ENCODE measurements at places on chromosomes 4 and X.
A peak's percentile ranks its signal among the peaks of the same experiment; 100 is the strongest.

GRCh38 chr4:157701695-157701994, 471.2 kb downstream of the GASK1B start:
- DNase-seq, result no peak

GRCh38 chr4:112604589-112604988, 32.1 kb downstream of the ZGRF1 start:
- DNase-seq, result peak; percentile 65

GRCh38 chrX:87706134-87706533, 188.5 kb downstream of the KLHL4 start:
- no peak for DNase-seq

DNA sequence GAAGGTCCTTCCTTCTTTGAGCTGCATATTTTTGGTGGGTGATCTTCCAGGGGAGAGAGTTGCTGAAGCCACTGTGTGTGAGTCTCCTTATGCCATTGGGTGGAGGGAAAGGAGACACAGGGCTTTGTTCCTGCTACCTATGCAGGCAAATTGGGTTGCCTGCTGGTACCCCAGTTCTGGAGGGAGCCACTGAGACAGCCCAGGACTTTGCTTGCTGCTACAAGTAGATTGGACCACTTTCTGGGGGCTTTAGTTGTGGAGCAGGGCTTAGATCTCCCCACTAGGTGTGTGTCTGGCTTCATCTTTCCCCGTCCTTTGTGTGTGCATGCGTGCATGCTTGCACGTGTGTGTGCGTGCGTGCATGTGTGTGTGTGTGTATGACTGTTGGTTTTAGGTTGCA, 10.0 kb downstream of the CITED1 start:
- DNase-seq, result no peak

DNA sequence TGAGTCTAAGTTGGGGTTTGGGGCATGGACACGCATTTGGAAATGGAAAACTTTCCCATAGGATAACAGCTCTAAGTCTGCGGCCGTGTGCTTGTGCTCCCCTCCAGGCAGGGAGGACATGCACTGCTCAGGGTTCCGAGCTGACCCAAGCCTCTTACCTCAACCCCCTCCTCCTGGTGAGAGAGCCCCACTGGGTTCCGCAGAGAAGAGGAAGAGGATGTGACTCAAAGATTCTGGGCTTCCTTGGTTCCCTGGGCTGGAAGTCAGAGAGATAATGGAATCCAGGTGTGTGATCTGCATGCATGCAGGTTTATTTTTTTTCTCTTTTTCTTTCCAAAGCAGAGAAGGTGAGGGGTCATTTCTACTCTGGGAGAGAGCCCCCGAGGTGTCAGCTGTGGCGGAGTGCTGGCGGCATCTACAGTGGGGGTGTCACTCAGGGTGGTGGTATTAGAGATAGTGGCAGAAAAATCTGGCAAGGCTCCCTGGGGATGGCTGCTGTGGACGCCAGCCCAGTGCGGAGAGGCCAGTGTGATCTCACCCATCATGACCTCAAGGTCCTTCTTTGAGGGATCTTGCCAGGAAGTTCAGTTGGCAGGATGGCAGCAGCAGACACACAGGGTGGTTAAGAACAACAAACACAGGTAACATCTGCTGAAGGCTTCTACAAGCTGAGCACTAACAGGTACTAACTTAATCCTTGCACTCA, 168.7 kb upstream of the HAND2 start:
- DNase-seq, result no peak
